ENCODE measurements at places on chromosomes 12 and 14.

DNA sequence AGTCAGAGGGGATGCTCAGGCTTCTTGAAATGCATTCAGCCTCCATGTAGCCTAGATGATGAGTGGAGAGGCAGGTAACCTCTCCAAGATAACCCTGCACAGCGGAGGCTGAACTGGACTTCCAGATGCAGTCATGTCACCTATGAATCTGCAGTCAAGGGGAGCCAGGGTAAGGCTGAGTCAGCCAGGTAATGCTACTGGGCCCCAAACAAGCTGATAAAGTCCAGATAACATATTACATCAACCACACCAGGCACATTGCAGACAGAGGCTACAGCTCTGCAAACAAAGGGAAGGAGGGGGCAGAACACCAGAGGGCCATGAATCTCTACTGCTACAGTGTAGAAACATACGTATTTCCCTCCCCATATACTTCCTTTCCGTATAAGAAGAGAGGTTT lies 14.0 kb downstream of the RNASE9 start:
- DNase-seq, result no peak

GRCh38 chr12:69064734-69065443 lies 131.9 kb upstream of the CPM start:
- DNase-seq, result no peak

DNA sequence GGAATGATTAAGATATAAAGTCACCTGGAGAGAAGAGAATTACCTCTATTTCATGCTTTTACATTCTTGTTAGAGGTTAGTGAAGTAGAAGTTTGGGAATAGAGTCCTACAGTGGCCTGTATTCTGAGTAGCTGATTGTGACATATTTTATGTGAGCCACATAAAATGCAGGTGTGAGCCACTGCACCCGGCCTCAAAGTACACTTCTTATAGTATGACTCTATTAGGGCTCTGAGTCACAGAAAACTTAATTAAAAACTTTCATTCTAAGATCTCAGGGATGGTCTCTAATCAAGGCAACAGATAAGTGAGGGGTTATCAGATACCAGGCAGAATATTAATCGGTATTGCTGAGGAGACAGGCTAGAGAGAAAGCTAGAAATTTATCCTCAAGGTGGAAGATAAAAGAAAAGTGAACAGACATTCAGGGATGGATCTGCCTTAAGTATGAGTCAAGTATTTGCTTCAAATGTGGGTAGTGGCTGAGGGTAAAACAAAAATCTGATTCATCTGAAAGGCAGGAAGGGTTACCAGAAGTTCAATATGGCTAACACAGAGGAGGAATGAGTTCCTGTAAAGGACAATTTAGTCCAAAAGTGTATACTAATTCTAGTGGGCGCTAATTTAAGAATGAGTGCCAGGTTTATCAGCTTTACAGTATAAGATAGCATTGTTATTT lies 5.5 kb upstream of the G2E3 start:
- DNase-seq, result no peak

- peak; percentile 40 for DNase-seq
Measured at GRCh38 chr12:105201299-105201698, 34.7 kb downstream of the APPL2 start.

DNA sequence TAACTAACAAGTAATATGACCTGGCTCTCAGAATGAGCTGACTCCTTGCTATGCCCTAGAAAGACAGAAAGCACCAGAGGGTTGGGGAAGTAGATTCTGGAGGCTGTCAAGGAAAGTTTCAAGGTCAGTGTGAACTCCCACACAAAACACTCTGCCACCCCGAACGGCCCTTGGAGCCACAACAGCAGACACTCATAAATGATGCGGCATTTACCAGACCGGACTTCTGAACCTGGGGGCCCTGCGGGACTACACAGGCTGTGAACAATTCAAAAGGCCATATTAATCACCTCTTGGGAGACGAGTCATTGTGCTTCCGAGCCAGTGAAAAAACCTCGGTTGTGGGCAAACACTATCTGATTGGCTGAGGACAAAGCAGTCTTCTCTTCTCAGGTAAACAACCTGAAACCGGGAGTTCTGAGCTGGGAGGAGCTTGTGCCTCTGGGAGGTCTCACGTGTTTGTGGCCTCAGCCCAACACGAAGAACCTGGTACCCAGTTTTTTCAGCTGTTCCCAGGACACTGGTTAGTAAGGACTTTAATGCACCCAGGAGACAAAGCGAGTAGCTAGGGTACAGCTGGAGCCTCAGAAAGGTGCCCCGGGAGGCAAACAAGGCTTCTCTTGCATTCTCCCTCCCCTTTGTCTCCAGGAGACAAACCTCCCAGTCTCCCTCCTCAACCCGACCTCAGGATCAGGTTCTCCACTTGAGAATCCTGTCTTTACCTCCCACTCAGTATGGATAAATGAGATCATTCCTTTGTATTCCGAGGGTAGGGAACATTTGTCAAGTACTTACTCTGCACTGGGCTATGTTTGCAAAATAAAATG lies 35.3 kb downstream of the VWF start:
- peak; percentile 76 for DNase-seq

- no peak for DNase-seq
Measured at GRCh38 chr12:89663577-89664357, 44.9 kb downstream of the ATP2B1 start.

GRCh38 chr14:28999656-29000055 lies 233.1 kb downstream of the FOXG1 start:
- no peak for DNase-seq

DNA sequence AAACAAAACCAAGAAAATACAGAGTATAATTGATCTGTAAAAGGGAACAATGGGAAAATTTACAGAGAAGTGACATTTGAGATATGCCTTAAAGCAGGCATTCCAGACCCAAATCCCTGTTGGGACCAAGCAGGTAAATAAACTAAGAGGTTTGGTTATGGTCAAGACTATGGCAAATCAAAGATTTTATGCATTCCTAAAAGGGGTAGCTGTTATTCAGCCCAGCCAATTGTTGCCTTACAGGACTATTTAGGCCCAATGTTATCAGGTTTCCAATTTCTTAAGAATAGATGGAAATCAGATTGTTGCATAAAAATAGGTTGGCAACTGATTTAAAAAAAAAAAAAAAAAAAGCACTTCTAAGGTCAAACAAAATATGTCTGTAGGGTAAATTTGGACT lies 5.3 kb downstream of the DNAI7 start:
- no peak for DNase-seq

DNA sequence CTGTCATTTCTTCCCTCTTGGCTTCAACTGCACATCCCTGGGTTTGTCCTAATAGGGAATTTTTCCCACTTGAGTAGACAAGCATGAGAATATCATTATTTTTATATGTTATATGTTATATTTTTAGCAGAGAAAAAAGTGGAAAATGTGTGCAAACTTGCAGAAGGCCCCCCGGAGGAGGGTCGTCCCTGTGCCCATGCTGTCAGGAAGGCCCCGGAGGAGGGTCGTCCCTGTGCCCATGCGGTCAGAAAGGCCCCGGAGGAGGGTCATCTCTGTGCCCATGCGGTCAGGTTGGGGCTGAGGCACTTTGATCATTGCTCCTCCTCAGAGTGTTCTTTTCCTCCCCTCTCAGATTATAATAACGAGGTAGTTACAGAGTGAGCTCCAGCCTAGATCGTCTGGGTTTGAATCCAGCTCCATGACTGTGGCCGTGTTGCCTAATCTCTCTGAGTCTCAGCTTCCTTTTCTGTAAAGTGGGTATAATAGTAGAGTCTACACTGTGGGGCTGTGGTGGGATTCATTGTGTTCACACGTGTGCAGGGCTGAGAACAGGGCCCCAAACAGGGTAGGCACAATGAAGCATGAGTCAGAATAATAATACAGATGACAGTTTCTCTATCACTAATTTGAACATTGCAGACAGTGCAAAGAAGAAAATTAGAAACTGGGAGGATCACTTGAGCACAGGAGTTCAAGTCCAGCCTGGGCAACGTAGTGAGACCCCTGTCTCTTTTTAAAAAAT lies 33.4 kb downstream of the ELK3 start:
- no peak for DNase-seq

GRCh38 chr12:132507656-132508490 lies 17.9 kb downstream of the FBRSL1 start:
- no peak for DNase-seq

All from renal pelvis (tissue), 12 donors.